ENCODE measurements at places on chromosomes 13 and 19.
A peak's percentile ranks its signal among the peaks of the same experiment; 100 is the strongest.

GRCh38 chr13:51768378-51768921 is 35.5 kb downstream of the DHRS12 start:
- DNase-seq, result no peak

GRCh38 chr19:55459950-55460657 is 1.3 kb downstream of the ISOC2 start:
- no peak for DNase-seq

DNA sequence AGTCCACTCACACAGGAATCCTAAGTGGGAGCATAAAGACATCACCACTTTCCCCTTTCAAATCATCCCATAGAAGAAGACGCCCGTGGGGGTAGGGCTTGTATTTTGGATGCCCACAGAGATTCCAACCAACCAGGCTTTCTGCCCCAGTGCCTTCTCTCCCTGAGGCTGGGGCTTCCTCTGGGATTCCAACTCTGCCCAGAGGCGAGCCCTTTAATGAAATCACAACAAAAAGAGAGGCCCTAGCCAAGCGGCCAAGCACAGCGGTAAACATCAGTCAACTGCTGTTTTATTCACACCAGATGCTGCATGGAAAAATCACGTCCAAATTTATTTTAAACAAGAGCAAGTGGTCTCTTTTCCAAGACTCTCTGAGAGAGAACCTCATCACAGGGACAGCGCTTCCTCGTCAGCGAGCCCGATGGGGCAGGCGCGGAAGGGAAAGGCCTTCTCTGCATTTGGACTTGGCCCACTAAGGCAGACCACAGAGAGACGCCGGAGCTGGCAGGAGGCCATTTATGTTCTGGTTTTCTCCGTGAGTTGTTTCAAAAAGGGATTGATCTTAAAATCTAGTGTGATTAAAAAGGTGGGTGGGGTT is 31.5 kb downstream of the ADPRHL1 start:
- DNase-seq, result peak; percentile 85

DNA sequence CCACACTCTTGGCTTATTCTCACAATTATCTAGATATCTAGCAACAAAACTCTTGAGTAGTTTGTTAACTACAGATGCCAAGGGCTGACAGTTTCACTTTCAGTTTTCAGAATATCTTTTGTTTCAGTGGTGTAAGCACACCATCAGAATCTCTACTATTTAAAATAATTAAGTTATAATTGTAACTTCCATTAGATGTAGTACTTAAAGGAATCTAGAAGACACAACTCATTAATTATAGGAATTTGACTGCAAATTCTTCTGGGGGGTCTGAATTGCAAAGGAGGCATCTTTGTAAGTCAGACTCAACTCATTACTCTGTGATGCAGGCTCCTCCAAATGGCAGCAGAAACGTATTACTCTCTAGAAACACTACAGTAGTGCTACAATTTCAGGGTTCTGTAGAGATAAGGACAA is 44.9 kb upstream of the USPL1 start:
- DNase-seq, result no peak

- DNase-seq, result no peak
Observed at GRCh38 chr19:4577020-4577782, 17.7 kb upstream of the SEMA6B start.

- no peak for DNase-seq
Observed at GRCh38 chr19:38206006-38206745, 17.8 kb downstream of the DPF1 start.

- no peak for DNase-seq
Observed at GRCh38 chr13:44400736-44401135, 27.1 kb downstream of the SERP2 start.

- no peak for DNase-seq
Observed at GRCh38 chr13:58300974-58301681, 669.6 kb downstream of the PCDH17 start.

DNA sequence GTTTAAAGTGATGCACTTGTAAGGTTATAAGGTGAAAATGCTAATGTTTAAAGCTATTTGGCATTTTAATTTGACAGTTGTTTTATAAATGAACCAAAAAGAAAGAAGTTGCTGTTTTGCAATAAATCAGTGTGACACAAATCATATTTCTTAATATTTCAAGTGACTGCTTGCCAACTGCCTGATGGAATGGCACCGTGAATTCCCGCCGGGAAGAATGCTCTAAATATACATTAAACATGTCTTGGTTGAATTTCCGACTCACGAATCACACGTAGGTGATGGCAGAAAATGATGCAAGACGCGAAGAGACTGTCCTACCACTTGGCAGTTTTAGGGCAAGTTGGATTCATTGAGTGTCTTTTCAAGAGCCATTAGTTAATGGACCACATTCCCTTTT is 3.1 kb upstream of the GJB2 start:
- no peak for DNase-seq

- DNase-seq, result no peak
Observed at GRCh38 chr13:75485286-75486062, 3.5 kb upstream of the TBC1D4 start.

GRCh38 chr19:18650021-18650390 is 13.2 kb downstream of the KLHL26 start:
- DNase-seq, result peak; percentile 70

- no peak for DNase-seq
Observed at GRCh38 chr13:97342936-97343335, 91.0 kb upstream of the RAP2A start.

DNA sequence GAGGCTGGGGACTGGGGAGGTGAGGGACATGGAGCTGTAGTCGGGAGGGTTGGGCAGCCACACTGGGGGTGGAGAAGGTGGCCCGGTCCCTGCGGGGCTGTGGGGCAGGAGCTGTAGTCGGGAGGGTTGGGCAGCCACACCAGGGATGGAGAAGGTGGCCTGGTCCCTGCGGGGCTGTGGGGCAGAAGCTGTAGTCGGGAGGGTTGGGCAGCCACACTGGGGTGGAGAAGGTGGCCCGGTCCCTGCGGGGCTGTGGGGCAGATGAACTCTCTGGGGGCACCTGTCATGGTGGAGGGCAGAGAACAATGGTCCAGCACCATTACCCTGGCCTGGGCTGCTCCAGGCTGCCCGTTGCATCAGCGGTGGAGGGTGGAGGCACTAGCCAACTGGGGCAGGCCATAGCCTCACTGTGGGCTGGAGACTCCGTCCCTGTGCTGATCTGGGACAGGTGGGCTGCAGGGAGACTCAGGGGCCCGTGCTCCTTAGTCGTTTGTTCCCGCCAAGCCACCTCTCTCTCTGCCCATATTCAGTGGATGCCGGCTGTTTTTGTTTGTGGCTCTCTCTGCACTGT is 51.4 kb downstream of the ATP11A start:
- DNase-seq, result no peak

GRCh38 chr13:91248249-91248648 is 99.2 kb upstream of the MIR17HG start:
- DNase-seq, result no peak

DNA sequence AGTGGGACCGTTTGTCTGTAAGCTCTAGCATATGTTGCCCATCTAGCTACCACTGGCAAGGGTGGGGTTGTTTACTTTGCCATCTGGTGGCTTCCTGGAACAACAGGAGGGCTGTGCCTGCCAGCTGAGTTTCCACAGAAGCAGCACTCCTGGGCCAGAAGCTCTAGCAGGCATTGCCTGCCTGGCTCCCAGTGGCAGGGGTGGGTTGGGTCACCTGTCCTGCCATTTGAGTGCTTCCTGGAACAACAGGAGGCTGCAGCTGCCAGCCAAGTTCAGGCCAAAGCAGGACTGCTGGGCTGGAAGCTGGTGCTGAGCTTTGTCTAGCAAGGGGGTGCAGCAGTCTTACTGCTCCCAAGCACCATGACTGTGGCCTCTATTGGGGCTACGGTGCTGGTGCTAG is 239.7 kb downstream of the MTUS2 start:
- DNase-seq, result no peak

DNA sequence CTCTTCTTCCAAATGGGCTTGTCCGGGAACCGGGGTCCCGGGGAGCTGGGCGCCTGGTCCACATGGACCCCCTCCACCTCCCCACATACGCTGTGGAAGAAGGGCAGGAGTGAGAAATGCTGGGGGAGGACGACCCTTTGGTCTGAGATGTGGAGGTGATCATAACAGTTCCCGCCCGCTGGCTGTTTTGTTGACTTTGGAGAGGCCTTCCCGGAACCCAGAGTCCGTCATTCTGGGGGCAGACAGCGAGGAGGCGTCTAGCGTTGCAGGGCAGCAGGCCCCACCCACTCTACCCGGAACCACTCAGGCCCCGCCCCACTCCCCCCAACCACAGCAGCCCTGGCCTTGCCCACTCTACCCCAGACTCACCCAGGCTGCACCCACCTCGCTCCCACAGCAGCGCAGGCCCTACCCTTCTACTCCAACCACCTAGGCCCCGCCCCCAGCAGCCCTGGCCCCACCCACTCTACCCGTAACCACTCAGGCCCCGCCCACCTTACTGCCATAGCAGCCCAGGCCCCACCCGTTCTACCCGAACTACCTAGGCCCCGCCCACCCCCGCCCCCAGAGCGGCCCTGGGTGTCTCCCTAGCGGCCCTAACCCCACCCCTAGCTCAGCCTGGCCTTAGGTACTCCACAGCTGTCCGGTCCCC is 7.1 kb downstream of the GPR108 start:
- no peak for DNase-seq

GRCh38 chr19:7925171-7925851 is 624 bp downstream of the CTXN1 start:
- peak; percentile 77 for DNase-seq
